IPS DF 6.9 (cell line): ENCODE measurements at places on chromosomes 7 and 10.

DNA sequence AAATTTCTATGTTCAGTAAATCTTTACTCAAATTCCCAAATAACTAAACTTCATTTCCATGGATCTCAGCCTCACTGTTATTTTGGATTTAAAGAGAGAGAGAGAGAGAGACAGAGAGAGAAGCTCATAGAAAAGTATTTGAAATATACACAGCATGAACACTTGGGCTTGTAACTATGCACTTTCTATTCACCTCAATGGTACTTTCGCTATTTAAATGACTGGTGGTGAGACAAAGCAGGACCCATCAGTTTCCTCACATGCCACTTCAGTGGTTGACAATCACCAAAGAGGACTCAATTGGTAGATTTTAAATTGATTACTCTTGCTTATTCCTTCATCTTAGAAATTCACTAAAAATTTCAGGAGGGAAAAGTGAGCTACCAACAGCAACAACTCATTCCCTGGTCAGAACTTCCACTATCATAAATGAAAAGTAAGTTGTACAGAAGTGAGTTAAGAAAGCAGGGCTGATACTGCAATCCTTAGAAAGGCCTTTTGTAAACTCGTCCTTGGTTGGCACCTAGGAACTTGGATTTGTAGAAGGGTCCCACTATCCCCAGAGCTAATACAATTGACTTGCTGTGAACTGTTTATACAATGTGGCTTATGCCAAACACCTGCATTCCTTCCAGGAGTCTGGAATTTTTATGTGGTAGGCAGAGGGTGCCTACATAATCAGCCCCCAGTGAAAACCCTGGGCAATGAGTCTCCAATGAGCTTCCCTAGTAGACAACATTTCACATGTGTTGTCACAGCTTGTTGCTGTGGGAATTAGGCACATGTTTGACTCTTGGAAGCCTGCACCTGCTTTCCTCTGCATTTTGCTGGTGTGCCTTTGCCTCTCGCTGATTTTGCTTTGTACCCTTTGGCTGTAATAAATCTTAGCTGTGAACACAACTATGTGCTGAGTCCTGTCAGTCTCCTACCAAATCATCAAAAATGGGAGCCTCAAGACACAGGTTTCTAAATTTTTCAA is 10.8 kb downstream of the ERLIN1 start:
- no peak for DNase-seq

- no peak for DNase-seq
Observed at GRCh38 chr7:111705807-111706206, 143.5 kb upstream of the IMMP2L start.

DNA sequence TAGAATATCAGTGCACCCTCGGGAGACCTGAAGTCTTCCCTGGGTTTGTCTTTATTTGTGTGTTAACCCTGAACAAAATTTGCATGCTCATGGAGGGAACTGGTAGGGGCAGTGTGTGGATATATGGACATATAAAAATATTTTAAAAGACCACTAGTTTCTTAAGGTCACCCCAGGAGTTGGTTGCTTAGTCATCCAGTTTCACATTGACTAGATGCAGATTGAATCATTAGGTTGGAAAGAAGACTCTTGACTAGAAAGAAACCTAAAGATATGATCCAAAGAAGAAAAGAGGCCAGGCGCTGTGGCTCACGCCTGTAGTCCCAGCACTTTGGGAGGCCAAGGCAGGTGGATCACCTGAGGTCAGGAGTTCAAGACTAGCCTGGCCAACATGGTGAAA is 137.1 kb downstream of the KAT6B start:
- no peak for DNase-seq

DNA sequence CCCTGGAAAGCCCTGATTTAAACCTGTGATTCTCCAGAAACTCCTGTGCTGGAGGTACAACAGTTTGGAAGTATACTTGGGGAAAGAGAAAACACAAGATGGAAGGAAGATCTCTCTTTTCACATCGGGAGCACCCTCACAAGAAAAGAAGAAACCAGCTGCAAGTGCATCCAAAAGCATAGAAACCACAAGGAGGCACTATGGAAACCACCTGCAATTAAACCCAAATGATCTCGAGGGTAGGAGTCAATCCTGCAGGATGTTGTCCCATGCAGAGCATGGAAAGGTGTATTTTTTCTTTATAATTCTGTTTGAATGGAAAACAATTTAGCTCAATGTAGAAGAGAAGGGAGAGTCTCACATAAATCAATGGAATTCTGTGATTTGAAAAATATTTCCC is 210.5 kb downstream of the TWIST1 start:
- no peak for DNase-seq

DNA sequence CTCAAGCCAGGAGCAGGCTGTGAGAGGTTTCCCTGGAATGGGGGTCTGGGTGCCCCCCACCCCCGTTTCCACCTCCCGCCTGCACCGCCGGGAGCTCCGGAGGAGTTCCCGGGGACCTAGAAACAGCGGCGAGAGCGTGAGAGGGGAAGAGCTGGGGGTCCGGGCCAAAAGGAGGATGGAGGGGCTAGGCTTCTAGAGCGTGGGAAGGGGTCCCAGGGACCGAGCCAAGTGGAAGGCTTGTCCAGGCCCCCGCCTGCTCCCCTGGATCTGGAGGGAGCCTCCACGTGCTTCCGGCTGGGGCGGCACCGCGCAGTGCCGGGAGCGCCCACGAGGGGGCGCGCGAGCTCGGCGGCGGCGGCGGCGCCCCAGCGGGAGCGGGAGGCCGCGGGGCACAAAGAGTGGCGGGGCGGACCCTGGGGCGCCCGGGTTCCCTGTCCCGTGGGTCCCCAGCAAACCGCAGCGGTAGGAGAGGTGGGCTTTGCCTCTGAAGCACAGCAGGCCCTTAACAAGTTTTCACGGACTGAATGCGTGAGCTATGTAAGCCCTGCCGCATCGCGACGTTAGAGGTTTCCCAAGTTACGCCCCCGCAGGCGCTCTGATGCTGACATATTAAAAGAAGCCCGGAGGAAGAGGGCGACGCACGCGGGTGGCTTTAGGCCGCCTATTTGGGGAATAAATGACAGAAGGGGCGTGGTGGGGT is 104.4 kb upstream of the LRRC4 start:
- DNase-seq, result no peak

GRCh38 chr7:112881-113280 is 79.5 kb upstream of the FAM20C start:
- no peak for DNase-seq

GRCh38 chr10:93515071-93516005 is 18.9 kb downstream of the CEP55 start:
- no peak for DNase-seq

GRCh38 chr7:73885433-73885974 is 24.5 kb downstream of the TMEM270 start:
- DNase-seq, result no peak

DNA sequence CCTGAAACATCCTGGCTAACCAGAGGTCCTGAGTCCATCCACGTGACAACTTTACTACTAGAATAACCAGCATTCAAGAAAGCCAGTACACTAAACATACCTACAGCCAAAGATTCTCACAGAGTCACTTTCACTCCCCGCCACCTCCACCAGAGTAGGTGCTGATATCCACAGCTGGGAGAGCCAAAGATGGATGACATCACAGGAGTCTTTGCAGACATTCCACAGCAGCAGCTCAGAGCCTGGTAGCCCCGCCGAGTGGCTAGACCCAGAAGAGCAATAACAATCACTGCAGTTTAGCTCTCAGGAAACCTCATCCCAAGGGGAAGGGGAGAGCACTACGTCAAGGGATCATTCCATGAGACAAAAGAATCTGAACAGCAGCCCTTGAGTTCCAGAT is 13.5 kb upstream of the ADAM22 start:
- DNase-seq, result no peak

GRCh38 chr7:158303121-158303520 is 284.5 kb downstream of the PTPRN2 start:
- DNase-seq, result no peak

- no peak for DNase-seq
Observed at GRCh38 chr7:115975766-115976165, 54.8 kb downstream of the TFEC start.

DNA sequence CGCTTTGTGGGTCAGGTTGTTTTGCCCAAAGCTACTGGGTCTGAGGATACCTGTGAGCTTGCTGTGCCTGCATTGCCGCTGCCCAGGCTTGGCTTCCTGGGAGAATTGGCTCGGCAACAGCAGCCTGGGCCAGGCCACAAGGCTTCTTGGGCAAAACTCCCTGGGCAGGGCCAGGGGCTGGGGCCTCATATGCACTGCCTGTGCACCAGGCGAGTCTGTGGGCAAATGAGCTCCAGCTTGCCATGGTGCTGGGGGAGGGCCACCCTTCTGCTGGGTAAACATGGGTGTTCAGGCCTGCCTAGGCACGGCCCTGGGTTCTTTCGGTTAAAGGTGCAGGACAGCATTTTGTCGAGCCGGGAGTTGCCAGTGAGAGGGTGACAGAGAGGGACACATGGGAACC is 19.4 kb downstream of the ZMIZ1 start:
- DNase-seq, result no peak

DNA sequence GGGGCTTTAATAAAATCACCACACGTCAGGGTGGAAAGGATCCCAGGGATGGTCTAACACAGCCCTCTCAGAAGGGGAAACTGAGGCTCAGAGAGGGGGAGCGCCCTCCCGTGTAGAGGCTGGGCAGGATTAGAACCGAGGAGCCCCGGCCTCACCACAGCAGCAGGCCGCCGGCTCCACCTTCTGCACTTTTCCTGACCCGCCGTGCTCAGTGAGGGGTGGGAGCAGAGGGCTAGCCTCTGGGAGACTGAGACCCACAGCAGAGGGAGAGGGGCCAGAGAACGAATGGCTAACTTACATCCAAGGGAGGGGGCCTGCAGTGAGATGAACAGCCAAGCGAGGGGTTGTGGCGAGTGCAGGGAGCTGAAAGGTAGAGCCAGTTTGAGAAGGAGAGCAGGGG is 79.5 kb downstream of the COL13A1 start:
- no peak for DNase-seq

DNA sequence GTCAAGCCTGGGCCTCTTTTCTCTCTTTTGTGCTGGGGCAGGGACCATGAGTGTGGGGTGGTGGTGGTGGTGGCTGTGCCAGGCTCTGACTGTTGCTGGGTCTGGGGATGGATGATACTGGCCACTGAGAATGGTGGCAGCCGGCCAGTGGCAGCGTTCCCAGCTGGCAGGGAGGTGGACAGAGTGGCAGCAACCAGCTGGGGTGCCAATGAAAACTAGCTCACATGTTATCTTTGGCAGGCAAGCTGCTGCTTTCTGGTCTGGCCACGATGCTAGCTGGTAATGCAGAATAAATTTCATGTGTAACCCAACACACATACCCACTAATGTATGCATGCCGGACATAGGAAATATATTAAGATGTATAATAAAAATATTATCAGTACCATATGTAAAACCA is 95.0 kb upstream of the SLC26A5 start:
- no peak for DNase-seq

GRCh38 chr10:46232084-46232483 is 54.7 kb upstream of the ANTXRL start:
- DNase-seq, result no peak

DNA sequence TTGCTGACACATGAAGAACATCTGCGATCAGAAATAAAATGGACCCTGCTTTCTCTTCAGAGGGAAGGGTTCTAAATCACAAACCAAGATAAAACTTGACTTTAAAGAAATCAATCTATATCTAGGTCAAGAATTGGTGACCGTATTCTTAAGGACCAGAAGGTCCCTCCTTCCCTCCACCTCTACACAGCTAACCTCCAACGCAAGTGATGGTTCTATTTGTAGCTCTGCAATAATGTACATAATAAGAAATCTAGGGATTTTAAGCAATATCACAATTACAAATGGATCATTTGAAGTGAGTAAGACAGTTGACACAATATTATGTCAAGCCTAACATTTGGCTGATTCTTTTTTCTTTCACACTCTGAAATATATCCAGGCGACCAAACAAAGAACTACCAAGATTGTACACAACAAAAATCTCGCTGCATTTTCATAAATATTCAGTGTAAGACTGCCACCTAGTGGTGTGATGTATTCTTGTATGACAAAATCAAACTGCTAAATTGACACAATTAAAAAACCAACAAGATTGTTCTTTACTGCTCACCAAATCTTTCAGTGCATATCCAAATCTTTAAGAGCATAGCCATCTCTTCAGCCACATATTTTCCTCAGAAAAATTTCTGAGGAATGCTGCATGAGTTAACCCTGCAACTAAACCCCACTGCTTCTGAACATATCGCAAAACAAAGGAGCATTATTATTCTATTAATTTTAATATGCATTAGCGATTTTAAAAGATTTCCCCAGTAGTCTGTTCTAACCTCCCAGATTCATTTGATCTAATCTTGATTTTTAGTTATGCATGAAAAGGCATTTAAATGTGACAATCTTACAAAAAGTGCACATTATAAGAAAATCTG is 44.5 kb downstream of the ICA1 start:
- no peak for DNase-seq

GRCh38 chr7:151917791-151918509 is 38.3 kb upstream of the GALNTL5 start:
- no peak for DNase-seq

DNA sequence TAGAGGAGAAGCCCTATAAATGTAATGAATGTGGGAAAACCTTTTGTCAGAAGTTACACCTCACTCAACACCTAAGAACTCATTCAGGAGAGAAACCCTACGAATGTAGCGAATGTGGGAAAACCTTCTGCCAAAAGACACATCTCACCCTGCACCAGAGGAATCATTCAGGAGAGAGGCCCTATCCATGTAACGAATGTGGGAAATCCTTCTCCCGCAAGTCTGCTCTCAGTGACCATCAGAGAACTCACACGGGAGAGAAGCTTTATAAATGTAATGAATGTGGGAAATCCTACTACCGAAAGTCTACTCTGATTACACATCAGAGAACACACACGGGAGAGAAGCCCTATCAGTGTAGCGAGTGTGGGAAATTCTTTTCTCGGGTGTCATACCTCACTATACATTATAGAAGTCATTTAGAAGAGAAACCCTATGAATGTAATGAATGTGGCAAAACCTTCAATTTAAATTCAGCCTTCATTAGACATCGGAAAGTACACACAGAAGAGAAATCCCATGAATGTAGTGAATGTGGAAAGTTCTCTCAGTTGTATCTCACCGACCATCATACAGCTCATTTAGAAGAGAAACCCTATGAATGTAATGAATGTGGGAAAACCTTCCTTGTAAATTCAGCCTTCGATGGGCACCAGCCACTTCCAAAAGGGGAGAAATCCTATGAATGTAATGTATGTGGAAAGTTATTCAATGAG is 18.9 kb downstream of the RBAK start:
- no peak for DNase-seq

DNA sequence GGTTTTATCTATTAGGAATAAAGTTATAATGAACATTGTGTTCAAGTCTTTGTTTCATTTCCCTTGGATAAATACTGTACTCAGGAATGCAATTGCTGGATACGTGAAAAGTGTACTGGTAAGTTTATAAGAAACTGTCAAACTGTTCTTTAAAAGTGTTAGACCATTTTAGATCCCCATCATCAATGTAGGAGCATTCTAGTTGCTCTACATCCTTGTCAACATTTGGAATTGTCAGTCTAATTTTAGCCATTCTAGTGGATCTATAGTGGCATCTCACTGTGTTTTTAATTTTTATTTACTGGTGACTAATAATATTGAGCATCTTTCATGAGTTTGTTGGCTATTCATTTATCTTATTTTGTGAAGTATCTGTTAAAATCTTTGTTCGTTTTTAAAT is 354.0 kb upstream of the NRP1 start:
- no peak for DNase-seq

- DNase-seq, result no peak
Observed at GRCh38 chr10:124996854-124997215, 54.9 kb downstream of the ZRANB1 start.
